ENCODE measurements at places on chromosomes 6 and 20.

- no peak for DNase-seq
Measured at GRCh38 chr20:63957690-63958441, 1.6 kb upstream of the UCKL1 start.

GRCh38 chr6:150905769-150906168 is 40.3 kb downstream of the MTHFD1L start:
- DNase-seq, result no peak

DNA sequence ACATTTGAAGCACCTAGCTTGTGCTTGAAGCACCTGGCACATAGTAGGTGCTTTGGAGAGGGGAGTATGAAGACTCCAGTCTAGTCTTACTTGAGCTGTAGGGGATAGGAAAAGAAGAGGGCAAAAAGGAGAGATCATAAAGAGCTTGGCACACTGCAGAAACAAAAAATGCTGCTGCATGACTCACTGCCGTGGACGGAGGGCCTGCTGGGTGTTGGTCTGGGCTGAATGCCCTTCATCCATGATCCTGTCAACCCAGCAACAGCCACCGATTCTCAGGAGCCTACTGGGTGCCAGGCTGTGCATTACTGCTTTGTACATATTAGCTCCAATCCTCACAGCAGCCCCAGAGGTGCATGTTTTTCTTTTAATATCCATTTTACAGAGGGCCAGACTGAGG is 6.0 kb downstream of the PDYN start:
- no peak for DNase-seq

DNA sequence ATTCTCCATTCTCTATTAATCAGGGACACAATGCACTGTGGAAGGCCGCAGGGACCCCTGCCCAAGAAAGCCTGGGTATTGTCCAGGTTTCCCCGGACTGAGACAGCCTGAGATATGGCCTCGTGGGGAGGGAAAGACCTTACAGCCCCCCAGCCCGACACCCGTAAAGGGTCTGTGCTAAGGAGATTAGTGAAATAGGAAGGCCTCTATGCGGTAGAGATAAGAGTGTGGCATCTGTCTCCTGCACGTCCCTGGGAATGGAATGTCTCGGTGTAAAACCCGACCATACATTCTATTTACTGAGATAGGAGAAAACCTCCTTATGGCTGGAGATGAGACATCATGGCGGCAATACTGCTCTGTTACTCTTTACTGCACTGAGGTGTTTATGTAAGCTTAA is 15.7 kb upstream of the EIF2S2 start:
- no peak for DNase-seq

GRCh38 chr6:136070815-136071214 is 179.3 kb downstream of the MTFR2 start:
- no peak for DNase-seq

DNA sequence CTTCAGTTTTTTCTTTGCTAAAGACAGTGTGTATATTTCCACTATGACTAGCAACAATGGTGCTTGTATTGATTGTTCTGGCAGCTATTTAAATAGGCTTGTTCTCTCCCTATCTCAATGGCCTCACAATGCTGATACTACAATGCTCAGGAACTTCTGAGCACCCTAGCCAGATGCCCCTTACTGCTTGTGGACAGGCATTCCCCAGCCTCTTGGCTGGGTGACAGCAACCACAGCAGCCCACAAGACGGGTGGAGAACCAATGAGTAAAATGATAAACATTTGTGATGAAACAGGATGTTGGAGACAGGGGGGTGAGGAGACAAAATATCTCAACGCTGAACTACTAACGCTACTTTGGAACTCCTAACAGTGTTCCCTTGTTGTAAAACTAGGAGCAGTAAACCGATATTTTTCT is 42.3 kb downstream of the HIVEP2 start:
- peak; percentile 64 for DNase-seq

DNA sequence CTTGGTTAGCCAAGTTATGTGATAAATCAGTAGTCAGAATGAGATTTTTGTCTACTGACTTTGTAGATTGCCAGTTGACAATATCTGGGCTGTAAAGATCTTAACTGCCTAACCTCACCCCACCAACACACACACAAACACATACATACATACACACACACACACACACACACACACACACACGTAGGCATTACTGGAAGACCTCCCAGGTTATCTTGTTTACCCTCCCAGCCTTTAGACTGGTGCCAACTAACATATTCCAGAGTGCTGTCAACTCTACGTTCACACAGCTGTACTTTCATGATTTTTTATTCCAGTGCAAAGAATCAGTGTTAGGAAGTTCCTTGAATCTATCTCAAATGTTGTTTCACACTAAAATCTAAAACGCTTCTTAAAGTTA is 38.9 kb downstream of the BMP5 start:
- no peak for DNase-seq
